Uterus (tissue), 4 donors: ENCODE measurements at places on chromosomes 3 and 15. TPM values are rescaled to one million over a fixed set of nuclear protein-coding genes. Genes with fewer than 3 reads are reported as not detected.
A peak's percentile ranks its signal among the peaks of the same experiment; 100 is the strongest.

Gene ALDH1A2
- total RNA-seq: 128 TPM

DNA sequence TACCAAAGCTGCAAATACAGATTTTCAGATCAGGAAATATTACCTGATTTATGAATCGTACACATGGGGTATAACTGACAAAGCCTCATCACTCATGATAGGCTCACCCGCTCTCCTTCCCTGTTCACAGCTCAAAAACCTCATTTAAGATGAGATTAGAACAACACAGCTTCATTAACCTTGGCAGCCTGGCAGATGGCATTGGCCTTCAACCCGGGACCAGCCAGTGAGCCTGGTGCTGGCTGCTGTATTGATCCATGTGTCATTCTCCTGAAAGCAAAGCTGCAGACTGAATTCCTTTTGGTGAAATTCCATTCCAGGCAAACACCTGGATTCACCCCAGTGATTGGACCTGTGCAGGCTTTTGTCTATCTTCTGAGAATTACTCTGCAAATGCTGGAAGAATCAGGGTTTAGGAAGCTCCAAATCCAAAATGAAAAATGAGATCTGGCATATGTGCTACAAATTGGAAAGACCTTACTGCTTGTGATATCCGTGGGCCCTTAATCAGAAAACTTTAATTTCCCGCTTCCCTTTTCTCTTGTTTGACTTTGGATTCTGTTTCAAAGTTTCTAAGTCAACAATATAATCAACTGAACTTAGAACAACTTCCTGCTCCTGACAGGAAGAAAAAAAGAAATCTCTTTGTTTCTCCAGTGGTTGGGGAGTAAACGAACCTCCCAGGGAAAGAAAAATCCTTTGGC lies 189.1 kb upstream of the KBTBD8 start:
- H3K36me3 ChIP-seq: no peaks in the 10 kb centered on the region
- no peak overlapping the region for H3K27ac ChIP-seq

Gene GATA2
- 171 TPM for total RNA-seq

GRCh38 chr15:63172376-63172775 lies 15.1 kb upstream of the RPS27L start:
- H3K27me3 ChIP-seq: no peaks in the 10 kb centered on the region
- H3K36me3 ChIP-seq: no peaks in the 10 kb centered on the region
- H3K27ac ChIP-seq: no peak overlapping the region
- H3K4me1 ChIP-seq: no peaks in the 10 kb centered on the region

- H3K36me3 ChIP-seq: no peaks in the 10 kb centered on the region
- no peak overlapping the region for H3K27ac ChIP-seq
- no peaks in the 10 kb centered on the region for H3K4me1 ChIP-seq
- no peak overlapping the region for H3K4me3 ChIP-seq
Observed at GRCh38 chr3:113834983-113835382, 3.6 kb upstream of the GRAMD1C start.

- no peaks in the 10 kb centered on the region for H3K36me3 ChIP-seq
- H3K27me3 ChIP-seq: no peaks in the 10 kb centered on the region
- peak overlapping the region; percentile 71 for H3K27ac ChIP-seq
- peak; percentile 49 for DNase-seq
- no peak overlapping the region for H3K4me3 ChIP-seq
Observed at GRCh38 chr15:64105113-64105704, 9.4 kb downstream of the SNX1 start.

DNA sequence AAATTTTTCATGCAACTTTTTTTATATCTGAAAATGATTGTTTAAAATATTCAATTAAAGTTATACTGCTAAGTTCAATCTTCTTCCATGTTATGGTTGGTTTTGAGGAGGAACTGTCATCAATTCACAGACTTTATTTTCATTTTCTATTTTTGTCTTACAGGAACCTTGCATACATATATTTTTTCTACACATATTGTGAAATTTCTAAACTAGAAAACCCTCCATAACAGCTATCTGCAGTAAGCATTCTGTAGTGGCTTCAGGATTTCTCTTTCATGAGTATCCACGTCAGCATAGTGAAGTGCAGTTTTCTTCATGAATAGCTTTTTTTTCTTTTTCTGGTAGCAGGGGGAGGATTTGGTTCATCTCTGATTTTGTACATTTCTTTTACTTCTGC lies 48.2 kb downstream of the ATR start:
- DNase-seq: no peak
- H3K27me3 ChIP-seq: no peaks in the 10 kb centered on the region
- no peaks in the 10 kb centered on the region for H3K4me1 ChIP-seq

DNA sequence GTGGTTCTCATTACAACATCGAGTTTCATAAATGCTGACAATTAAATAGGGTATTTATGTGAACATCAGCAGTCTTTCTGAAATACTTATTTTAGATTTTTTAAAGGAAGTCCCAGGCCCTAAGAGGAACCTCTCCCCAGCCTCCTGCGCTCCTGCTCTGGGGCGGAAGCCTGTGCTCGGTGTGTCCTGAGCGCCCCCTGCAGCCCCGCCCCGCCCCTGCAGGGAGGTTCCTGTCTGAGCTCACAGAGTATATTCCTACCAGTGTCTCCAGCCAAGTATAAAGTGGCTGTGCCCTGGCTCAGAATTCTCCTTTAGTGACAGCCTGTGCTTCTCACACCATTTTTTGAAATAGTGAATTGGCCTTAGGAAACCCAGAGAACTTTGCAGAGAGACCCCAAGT lies 567.9 kb downstream of the GOLGA6L6 start:
- no peaks in the 10 kb centered on the region for H3K27me3 ChIP-seq
- H3K27ac ChIP-seq: no peak overlapping the region
- no peaks in the 10 kb centered on the region for H3K4me1 ChIP-seq
- DNase-seq: no peak
- no peak overlapping the region for H3K4me3 ChIP-seq

GRCh38 chr15:100692246-100692645 lies 89.9 kb downstream of the ASB7 start:
- H3K27ac ChIP-seq: peak overlapping the region; percentile 24
- H3K36me3 ChIP-seq: no peaks in the 10 kb centered on the region
- H3K4me3 ChIP-seq: no peak overlapping the region
- peak; percentile 11 for DNase-seq

GRCh38 chr15:93290618-93290946 lies 201.6 kb upstream of the RGMA start:
- H3K27ac ChIP-seq: no peak overlapping the region
- no peaks in the 10 kb centered on the region for H3K36me3 ChIP-seq
- no peak overlapping the region for H3K4me3 ChIP-seq
- no peaks in the 10 kb centered on the region for H3K27me3 ChIP-seq
- no peak for DNase-seq

Gene CPB1
- not detected for total RNA-seq

Gene SERINC4
- not detected for total RNA-seq

- peak overlapping the region; percentile 64 for H3K27ac ChIP-seq
- peak; percentile 74 for DNase-seq
- H3K36me3 ChIP-seq: no peaks in the 10 kb centered on the region
- no peaks in the 10 kb centered on the region for H3K27me3 ChIP-seq
- H3K4me1 ChIP-seq: no peaks in the 10 kb centered on the region
Observed at GRCh38 chr15:60745469-60746061, 266.6 kb upstream of the ICE2 start.

Gene TF
- 1.7 TPM for total RNA-seq

DNA sequence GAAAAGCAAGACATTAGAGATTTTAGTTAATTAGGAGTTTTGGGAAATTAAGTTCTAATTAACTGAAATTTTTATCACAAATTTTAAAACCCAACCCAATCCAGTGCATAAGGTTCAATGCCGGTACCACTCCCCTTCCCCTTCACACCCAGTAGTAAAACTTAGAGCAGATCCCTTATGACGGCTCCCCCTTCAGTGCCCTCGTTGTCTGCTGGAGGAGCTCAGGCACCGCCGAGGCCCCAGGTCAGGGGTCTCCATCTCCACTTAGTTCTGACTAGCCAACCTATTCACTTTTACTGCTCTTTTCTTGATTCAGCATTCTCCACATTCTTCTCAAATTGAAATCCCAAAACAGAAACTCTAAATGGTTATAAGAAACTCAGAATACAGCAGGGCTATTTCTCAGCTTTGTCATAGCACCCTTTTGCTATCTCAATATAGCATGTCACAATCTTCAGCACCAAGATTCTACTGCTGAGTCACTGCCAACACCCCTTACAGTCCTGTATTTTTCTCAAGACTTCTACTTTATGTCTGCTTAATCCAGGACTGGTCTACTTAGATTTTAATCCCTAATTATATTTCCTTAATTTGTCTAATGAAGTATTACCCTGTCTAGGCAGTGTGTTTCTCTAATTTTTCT lies 39.8 kb downstream of the TUBGCP4 start:
- no peak overlapping the region for H3K27ac ChIP-seq
- no peak for DNase-seq
- no peaks in the 10 kb centered on the region for H3K27me3 ChIP-seq
- no peaks in the 10 kb centered on the region for H3K4me1 ChIP-seq

DNA sequence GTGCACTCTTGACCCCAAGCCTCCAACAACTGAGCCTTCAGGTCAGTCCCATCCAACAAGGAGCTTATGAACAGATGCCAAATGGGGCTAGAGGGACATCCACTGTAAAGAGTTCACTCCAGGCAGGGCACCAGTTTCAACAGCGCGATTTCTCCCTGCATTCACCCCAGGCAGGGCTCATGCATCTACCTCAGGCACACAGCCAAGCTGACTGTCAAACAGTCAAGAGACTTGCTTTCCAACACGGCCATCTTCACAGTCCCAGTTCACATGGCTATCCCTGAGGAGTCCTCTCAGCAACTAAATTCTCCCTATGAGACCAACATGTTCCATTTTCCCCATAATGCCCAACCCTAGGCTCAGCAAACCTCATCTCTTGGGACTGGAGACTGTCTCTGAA lies 17.7 kb downstream of the SLC25A20 start:
- H3K36me3 ChIP-seq: no peaks in the 10 kb centered on the region
- no peak overlapping the region for H3K4me3 ChIP-seq
- no peaks in the 10 kb centered on the region for H3K4me1 ChIP-seq
- H3K27me3 ChIP-seq: no peaks in the 10 kb centered on the region

- no peaks in the 10 kb centered on the region for H3K4me1 ChIP-seq
- H3K4me3 ChIP-seq: no peak overlapping the region
- no peaks in the 10 kb centered on the region for H3K36me3 ChIP-seq
- no peaks in the 10 kb centered on the region for H3K27me3 ChIP-seq
- H3K27ac ChIP-seq: no peak overlapping the region
- no peak for DNase-seq
Observed at GRCh38 chr3:27216955-27217552, 152.1 kb downstream of the NEK10 start.

- H3K27ac ChIP-seq: peak overlapping the region; percentile 99
- no peaks in the 10 kb centered on the region for H3K36me3 ChIP-seq
- H3K27me3 ChIP-seq: no peaks in the 10 kb centered on the region
- H3K4me1 ChIP-seq: no peaks in the 10 kb centered on the region
- H3K4me3 ChIP-seq: peak overlapping the region; percentile 85
- peak; percentile 51 for DNase-seq
Observed at GRCh38 chr15:35545316-35545823, 595 bp downstream of the DPH6 start.

DNA sequence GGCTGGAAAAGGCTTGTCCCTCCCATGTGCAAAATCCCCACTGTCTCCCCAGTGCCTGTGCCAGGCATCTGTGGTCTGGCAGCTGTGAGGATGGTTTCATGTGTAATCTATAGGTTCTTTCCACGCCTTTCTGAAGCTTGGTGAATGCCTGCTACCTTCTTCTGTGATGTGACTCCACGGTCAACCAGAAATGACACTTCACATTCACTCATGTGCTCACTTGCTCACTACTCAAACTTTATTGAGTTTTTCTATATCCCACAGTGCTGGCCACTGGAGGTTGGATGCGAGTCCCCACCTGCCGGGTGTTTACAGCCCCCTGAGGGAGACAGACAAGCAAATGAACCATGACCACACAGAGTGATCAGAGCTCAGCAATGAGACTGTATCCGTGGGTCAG lies 27.9 kb upstream of the TLE3 start:
- H3K36me3 ChIP-seq: no peaks in the 10 kb centered on the region
- no peaks in the 10 kb centered on the region for H3K27me3 ChIP-seq
- no peak overlapping the region for H3K4me3 ChIP-seq

Gene GALNT15
- 35.1 TPM for total RNA-seq

DNA sequence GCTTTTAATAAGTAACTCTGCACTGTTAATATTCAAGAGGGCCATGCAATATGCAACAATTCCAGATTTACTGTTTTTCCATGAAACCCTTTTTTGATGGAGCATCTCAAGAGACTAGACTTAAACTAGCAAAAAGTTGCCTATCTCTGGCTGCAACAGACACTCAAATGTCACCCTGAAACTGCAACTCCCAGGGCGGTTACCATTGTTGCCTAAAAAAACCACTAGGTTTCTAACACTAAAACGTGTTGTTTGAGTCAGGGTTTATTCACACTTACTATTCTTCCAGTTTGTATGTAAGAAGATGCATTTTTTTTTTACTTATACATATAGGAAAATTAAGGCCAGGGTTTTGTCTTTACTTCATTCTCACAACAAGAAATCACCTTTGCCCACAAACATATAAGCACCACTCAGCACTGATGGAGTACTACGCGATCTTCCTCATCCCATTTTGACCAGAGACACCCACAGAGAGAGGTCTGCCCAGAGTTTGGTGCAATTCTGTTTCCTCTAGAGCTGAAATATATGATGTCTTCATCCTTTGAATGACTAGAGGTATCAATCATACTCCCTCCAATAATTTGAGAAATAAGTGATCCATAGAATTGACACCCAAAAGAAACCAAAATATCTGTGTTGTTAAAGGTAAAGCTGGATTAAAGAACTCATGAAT lies 124.0 kb upstream of the SNTN start:
- no peaks in the 10 kb centered on the region for H3K4me1 ChIP-seq
- H3K4me3 ChIP-seq: no peak overlapping the region
- DNase-seq: no peak
- H3K36me3 ChIP-seq: no peaks in the 10 kb centered on the region

DNA sequence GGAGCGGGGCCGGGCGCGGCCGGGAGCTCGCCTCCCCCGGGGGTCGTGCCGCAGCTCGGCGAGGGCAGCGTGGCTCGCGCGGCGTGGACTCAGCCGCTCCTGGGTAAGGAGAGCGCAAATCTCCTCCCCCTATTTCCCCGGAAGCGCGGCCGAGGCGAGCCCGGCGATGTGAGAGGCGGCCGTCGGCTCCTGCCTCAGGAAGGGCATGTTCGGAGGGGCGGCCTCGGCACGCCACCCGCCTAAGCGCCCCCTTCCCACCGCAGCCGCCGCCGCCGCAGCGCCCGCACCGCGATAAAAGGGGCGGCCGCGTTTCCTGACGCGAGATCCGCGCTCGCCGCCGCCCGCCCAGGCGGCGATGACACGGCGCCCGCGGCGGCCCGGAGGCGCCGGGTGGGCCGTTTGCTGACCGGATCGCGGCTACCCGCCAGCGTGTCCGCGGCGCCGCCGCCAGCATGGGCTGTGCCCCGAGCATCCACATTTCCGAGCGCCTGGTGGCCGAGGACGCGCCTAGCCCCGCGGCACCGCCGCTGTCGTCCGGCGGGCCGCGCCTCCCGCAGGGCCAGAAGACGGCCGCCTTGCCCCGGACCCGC lies at the start of gene PDE8A:
TSS of gene PDE8A (plus strand) at position 146 of the 590 bp plus-strand sequence. CDS start at position 453, 307 bp downstream.
- no peaks in the 10 kb centered on the region for H3K36me3 ChIP-seq
- peak within 1 kb of the TSS; percentile 82 for H3K4me3 ChIP-seq
- H3K27me3 ChIP-seq: no peaks in the 10 kb centered on the region
- H3K4me1 ChIP-seq: no peaks in the 10 kb centered on the region
- no peak for DNase-seq

Gene GOLGA6L7
- total RNA-seq: not detected

Gene MUC13
- not detected for total RNA-seq

GRCh38 chr3:160402221-160403027 lies 3.0 kb downstream of the SMC4 start:
- H3K4me3 ChIP-seq: no peak overlapping the region
- DNase-seq: no peak
- no peaks in the 10 kb centered on the region for H3K27me3 ChIP-seq
- H3K36me3 ChIP-seq: no peaks in the 10 kb centered on the region
- H3K27ac ChIP-seq: no peak overlapping the region

Gene LYZL4
- not detected for total RNA-seq

- no peaks in the 10 kb centered on the region for H3K4me1 ChIP-seq
- H3K27ac ChIP-seq: no peak overlapping the region
- no peaks in the 10 kb centered on the region for H3K27me3 ChIP-seq
- H3K36me3 ChIP-seq: no peaks in the 10 kb centered on the region
- H3K4me3 ChIP-seq: no peak overlapping the region
Observed at GRCh38 chr15:86654501-86654900, 574.8 kb downstream of the AGBL1 start.

Gene CCR9
- not detected for total RNA-seq
